ENCODE measurements at places on chromosomes 6 and 20.

DNA sequence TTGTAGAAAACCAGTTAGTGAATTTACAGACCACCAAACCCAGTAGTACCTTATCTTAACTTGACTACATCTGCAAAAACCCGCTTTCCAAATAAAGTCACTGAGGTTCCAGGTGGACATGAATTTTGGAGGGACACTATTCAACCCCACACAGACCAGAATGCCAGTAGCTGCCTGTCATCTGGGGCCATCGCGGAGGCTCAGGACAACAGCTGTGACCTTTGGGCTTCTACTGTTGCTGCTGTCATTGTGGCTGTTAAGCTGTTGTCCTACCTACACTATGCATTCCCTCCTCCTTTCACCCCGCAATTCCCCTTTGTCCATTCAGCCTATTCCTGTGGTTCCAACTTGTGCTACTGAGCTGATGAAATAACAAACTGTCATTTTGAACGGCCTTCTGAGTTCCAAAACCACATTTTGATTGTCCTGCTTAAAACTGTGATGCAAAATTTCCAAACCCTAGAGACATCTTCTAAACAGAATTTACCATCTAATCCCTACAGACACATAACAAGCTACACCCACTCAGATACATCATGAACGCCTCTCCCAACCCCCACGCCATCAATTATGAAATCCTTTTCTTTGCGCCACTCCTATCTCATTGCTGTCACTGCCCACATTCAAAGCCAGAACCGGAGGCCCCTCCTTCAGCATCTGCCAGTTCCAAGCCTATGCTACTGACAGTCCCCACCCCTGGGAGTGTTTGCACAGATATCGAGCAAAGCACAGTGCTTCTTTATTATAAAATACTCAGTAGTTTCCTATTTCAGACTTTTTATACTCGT is 125.0 kb downstream of the C6orf118 start:
- peak; percentile 75 for DNase-seq

DNA sequence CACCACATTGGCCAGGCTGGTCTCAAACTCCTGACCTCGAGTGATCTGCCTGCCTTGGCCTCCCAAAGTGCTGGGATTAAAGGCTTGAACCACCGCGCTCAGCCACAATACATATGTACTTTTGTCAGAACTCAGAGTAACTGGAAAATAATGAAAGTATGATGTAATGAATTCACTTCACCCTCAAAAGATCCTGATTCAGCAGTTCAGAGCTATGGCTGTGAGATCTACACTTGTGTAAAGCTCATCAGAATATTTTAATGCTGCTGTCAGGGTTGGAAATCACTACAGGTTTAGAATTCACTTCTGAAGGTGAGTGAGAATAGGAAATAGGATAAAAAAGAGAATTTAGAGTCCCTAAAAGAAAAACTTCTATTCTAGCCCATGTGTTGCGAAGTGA is 464.5 kb upstream of the NRSN1 start:
- DNase-seq: no peak

GRCh38 chr6:3725145-3726047 is 26.1 kb downstream of the PXDC1 start:
- no peak for DNase-seq

DNA sequence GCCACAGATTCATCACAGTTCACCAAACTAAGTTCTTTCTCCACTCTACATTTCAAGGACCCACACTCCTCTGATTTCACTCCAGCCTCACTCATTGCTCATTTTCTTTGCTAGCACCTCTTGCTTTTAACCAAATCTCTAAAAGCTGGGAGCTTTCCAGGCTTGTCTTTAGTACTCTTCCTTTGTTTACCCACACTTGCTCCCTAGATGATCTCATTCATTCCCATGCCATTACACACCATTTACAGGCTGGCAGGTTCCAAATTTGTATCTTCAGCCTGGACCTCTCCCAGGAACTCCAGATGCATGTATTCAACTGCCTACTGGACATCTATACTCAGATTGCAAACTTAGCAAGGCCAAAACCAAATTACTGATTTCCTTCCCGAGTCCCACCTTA is 5.3 kb upstream of the GUCA1B start:
- peak; percentile 93 for DNase-seq
